ENCODE measurements at places on chromosomes 13 and 19.
A peak's percentile ranks its signal among the peaks of the same experiment; 100 is the strongest.

DNA sequence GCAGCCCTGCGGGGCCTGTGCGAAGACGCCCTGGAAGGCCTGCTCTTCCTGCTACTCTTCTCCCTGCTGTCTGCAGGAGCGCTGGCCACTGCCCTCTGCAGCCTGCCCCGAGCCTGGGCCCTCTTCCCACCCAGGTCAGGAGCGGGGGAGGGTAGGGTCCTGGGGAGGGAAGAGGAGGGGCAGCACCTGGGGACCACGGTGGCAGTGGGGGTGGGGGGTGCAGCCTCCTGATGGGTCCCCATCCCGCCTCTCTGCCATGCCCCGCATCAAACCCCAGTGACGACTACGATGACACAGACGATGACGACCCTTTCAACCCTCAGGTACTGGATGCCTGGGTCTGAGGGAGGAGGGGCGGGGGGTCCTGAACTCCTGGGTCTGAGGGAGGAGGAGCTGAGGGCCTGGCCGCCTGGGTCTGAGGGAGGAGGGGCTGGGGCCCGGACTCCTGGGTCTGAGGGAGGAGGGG, 13.4 kb upstream of the LENG8 start:
- DNase-seq = no peak

- no peak for DNase-seq
Observed at GRCh38 chr13:46168341-46168740, 13.6 kb downstream of the LCP1 start.

DNA sequence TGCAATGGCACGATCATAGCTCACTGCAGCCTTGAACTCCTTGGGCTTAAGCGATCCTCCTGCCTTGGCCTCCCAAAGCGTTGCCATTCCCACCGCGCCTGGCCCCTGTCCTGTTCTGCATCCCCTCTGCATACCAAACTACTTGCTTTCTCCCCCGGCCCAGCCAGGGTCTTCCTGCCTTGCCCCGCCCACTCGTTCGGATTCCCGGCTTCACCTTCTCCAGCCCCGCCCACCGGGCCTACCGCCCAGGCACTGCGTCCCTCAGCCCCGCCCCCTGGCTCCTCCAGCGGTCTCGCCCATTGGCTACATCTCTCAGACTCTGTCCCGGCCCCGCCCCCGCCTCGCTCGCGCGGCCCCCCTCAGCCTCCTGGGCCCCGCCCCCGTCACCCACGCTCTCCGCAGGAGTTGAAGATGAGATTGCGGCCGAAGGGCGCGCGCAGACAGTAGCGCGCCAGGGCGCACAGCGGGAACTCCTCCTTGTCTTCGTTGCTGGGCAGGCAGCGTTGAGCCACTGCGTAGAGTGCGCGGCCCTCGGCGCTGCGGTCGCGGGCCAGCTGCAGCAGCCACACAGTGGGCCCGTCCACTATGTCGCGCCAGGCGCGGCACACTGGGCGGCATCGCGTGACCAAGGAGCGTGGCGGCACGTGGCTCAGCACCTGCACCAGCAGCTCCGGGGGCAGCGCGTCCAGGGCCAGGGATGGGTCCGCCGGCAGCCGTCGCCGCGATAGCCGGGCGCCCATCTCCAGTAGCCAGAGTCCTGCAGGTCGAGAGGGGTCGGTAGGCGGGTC, 19.0 kb downstream of the MRPS12 start:
- DNase-seq = peak; percentile 92

GRCh38 chr19:30256496-30256850, 115.7 kb upstream of the ZNF536 start:
- no peak for DNase-seq

GRCh38 chr13:30830638-30830965, 75.5 kb upstream of the MEDAG start:
- DNase-seq = peak; percentile 28

GRCh38 chr13:97276862-97277269, 54.7 kb downstream of the MBNL2 start:
- no peak for DNase-seq

DNA sequence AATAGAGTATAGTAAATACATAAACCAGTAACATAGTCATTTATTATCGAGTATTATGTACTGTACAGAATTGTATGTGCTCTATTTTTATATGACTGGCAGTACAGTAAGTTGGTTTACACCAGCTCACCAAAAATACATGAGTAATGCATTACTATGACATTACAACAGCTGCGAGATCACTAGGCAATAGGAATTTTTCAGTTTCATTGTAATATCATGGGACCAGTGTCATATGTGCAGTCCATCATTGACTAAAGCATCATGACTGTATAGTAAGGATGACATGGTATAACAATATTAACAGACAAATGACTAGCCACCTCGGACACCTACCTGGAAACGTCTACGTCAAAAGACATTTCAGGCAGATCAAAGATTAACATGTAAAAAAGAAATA, 33.6 kb downstream of the ATP7B start:
- no peak for DNase-seq

- peak; percentile 41 for DNase-seq
Observed at GRCh38 chr13:97113231-97114001, 108.7 kb upstream of the MBNL2 start.

DNA sequence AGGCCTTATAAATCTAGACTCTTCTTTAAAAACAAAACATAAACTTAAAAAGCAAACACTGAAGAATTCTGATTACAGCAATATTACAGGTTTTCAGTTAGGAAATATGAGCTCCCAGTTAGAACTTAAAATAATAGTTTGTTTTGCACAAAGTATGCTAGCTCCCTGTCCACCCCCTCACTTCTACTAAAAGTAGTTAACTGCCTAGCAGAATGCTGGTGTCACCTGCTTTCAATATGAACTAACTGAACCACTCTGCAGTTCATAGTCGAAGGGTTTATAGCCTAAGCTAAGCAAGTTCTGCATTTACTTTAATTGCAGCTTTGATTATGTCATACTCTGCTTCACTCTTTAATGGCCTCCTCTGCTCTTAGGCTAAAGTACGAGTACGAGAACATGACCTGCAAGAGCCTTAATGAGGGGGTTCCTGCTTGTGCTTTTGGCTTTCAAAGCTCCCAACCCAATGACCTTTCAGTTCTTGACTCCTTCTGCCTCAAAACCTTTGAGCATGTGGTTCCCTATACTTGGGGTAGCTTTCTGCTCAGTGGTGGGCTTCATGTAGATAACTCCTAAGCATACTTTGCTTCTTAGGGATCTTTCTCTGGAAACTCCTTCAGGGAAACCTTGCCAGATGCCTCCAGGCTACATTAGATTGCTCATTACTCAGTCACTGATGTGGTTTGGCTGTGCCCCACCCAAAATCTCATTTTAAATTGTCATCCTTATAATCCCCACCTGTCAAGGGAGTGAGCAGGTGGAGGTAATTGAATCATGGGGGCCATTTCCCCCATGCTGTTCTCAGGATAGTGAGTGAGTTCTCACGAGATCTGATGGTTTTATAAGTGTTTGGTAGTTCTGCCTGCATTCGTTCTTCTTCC, 278.9 kb upstream of the ARGLU1 start:
- DNase-seq = no peak

DNA sequence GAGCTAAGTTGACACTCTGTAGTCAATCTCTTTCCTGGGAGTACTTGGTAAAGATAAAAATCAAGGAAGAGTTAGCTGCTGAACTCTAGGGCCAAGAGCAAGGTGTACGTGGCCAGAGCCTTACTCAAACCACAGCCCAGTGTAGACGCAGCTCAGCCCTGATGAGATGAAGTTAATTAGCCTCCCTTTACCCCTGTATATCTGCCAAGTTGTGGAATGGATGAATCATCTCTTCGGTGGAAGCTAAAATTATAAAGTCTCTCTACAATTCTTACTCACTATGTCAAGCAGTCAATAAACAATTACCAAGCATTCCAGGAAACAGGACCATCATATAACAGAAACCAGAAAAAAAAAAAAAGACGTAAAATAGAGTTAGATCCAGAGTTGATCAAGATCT, 146.9 kb upstream of the UFM1 start:
- no peak for DNase-seq

GRCh38 chr13:40999416-40999815, 19.7 kb downstream of the ELF1 start:
- no peak for DNase-seq

DNA sequence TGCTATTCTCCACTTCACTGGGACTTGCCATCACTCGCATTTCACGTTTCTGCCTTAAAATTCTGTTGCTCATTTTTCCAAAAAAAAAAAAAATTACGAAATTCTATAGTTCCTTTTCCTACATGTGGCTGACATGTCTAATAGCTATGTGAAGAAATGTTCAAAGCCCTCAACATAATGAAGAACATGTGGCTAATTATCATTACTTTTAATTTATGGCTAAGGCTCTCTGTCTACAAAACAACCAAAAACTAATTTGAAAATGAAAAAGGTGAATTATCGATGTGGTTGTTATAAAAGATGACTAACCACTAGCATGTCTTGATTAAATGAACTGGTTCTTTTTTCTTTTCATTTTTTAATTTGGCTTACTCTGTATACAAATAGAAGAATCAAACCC, 940.0 kb downstream of the EFNB2 start:
- DNase-seq = no peak

GRCh38 chr19:46944918-46945628, 74.6 kb upstream of the NPAS1 start:
- DNase-seq = no peak

DNA sequence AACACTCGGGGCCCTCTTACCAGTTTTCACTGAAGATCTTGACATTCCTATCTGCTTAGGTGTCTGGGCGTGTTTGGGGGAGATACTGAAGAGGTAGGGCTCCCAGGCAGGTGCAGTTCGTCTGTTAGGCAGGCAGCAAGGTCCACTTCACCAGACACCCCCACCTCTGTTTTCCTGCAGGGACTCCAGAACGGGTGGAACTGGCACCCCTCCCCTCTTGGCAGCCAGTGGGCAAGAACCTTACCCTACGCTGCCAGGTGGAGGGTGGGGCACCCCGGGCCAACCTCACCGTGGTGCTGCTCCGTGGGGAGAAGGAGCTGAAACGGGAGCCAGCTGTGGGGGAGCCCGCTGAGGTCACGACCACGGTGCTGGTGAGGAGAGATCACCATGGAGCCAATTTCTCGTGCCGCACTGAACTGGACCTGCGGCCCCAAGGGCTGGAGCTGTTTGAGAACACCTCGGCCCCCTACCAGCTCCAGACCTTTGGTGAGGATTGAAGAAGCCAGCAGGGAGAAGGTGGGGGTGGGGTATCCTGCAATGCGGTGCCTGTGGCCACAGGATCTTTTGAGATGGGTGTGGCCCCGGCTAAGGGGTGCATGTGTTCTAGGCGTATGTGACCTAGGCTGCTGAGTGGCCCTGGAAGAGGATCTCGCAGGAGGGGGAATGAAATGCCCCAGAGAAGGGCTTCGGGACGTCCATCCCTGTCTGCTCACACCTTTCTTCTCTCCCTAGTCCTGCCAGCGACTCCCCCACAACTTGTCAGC, 3.3 kb upstream of the ICAM4 start:
- DNase-seq = no peak

GRCh38 chr19:2636141-2636896, 66.2 kb downstream of the GNG7 start:
- DNase-seq = no peak

GRCh38 chr19:3507371-3508120, 1.4 kb downstream of the FZR1 start:
- no peak for DNase-seq

GRCh38 chr13:79548902-79549301, 67.9 kb downstream of the NDFIP2 start:
- DNase-seq = no peak

DNA sequence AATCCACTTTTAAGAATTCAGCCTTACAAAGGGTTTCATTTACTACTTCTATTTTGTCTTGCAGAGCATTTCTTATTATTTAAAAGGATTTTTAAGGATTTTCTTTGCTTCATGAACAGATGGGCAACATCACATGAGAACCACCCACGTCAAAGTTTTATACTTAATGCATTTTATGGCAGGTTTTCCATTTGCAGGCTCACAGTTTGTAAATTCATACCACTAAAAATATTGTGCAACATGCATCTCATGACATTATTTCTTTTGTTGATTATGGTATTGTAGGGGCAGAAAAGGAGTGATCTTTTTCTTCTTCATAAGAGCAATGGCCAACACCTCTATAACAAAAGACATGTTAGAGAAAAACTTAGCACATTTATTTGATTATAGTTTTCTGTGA, 554.0 kb upstream of the SPRY2 start:
- no peak for DNase-seq

DNA sequence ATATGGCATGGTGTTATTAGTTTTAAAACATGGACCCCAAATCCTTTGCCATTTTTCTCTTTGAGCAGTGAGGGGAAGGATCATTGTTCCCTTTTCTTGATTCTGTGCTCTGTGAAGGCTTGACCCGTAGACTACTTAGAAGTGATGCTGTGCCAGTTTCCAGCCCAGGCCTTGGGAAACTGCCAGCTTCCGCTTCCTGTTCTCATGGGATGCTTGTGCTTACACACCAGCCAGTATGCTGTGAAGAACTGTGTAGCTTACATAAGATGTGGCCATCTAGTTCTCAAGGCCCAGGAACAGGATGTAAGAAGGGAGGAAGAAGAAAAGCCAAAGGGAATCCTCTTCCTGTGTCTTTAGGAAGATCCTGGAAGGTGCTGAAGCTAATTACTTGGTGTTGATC, 180.9 kb downstream of the PCCA start:
- no peak for DNase-seq

DNA sequence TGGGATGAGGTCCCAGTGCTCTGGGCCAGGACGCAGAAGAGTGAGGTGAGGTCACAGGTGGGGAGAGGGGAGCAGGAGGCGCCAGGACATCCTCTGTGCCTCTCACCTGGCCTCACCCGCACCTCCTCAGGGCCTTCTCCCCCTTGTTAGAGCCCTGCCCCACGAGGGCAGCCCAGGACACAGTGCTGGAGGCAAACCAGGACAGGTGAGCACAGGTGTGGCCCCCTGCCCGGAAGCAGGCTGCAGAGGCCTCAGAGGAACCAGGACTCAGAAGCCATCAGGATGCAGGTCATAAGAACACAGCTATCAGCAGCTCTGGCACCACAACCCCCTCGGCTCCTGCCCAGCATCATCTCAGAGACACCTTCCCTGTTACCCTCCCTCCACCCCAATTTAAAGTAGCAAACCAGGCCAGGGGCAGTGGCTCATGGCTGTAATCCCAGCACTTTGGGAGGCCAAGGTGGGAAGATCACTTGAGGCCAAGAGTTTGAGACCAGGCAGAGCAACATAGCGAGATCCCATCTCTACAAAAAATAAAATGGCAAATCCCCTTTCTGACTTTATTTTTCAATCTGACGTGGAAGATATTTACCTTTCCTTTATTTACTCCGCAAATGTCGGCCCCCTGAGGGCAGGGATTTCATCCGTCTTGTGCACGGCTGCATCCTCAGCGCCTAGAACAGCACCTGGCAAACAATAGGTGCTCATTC, at the start of gene CEACAM16:
Gene CEACAM16, plus strand, starts transcription at position 660 of the 710 bp plus-strand sequence. CDS start 2,306 bp downstream, outside the sequence.
- DNase-seq = no peak

GRCh38 chr13:55007681-55008080, 1979.1 kb downstream of the OLFM4 start:
- DNase-seq = no peak

GRCh38 chr13:30313311-30313710, 6.0 kb upstream of the KATNAL1 start:
- DNase-seq = no peak

DNA sequence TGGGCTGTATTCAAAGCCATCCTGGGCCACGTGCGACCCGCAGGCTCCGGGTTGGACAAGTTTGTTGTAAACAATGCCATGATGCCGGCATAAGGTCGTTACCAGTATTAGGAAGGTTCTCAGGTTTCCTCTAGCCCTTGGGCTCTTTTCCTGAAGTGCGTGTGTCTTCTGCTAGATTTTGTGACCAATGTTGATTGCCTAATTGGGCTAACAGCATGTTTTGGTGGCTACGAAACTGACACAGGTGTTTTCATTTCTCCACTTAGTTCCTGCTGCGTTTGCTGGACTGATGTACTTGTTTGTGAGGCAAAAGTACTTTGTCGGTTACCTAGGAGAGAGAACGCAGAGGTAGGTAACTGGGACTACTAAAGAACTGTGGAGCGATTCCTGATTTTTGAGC, 20.3 kb downstream of the ALOX5AP start:
- DNase-seq = no peak

- no peak for DNase-seq
Observed at GRCh38 chr13:100349594-100349993, 239.0 kb downstream of the GGACT start.
